AG09309 (cell line): ENCODE measurements at places on chromosomes 2 and 18.

DNA sequence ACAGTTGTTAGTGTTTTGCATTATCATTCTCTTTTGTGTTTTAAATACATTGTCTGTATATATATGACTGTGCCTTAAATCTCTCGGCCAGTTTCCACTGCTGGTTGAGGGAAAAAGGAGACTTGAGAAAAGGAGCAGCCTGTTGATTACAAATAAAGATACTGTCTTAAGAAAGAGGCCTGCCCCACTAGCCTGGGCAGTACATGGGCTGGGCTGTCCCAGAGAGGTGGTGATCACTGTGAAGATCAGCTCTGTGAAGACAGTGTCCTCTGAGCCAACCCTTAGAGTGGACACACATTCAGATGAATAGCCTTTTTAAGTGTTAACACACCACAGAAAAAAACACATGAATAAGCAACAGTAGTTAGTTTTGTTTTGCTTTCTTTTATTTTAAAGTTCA is 10.0 kb upstream of the OTX1 start:
- no peak for DNase-seq

GRCh38 chr2:223734346-223734745 is 103.0 kb downstream of the AP1S3 start:
- no peak for DNase-seq

GRCh38 chr18:49368876-49369440 is 91.5 kb downstream of the DYM start:
- no peak for DNase-seq

DNA sequence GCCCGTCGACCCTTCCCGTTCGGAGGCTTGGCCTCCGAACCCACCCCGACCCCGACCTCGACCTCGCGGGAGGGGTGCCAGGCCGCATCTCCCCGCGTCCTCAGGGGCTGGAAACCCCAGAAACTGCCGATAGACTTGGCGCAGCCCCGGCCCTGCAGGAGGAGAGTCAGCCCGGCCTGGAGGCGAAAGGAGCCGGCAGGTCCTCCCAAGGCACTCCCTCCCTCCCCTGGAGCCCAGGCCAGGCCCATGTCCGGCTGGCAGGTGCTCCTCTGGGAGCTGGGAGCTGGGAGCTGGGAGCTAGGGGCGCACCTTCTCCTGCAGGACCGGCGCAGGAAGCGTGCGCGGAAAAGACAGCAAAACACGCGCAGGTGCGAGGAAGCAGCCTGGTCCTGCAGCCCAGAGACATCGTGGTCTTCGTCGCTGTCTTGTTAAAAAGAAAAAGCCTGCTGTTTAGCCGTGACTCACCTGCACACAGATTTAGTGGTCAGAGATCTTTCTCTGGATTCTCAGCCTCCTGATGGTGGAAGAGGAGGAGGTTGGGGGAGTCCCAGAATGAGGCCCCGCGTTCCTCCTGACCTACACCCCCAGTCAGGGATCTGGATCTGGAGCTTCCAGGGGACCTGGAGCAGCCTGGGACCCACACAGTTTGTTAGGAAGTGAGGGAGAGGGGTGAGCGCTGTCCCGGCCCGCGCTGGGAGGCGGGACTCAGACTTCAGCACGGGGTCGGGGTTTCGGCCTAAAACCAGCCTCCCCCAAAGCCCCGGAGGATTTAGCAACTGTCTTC is 660 bp upstream of the MBP start:
- DNase-seq: no peak

- no peak for DNase-seq
Measured at GRCh38 chr2:197244349-197244748, 66.2 kb downstream of the ANKRD44 start.

DNA sequence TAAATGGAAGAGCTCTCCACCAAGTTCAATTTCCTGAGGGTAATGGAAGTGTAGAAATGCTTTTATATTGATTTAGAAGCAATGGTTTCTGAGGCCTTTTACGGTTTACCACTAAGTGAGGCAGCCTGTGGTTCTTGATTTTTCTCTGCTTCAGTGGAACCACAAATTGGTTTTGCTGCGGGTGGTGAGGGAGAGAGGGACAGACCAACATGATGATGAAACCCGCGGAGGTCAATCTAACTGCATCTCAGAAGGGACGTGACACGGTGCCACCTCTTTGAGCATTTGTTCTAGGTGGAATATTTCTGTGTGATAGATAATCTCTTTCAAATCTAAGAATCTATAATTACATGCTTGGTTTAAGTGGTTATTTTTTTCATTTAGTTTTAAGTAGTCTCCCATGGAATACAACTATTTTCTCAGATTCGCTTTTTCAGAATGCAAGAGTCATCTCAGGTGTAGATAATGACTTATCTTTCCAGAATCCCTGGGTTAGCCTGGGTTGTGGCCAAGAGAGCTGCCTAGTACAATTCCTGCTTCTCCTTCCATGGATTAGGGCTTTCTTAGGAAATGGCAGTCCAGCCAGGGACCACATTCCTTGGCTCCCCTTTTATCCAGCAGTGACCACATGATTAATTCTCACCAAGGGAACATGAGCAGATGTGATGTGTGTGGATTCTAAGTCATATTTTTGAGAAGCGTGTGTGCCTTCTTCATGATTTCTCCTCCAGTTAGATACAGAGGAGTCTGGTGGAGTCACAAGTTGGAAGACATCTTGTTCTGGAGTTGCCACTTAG is 52.5 kb downstream of the KCNE4 start:
- no peak for DNase-seq

GRCh38 chr2:231181860-231182512 is 16.4 kb upstream of the ARMC9 start:
- no peak for DNase-seq

DNA sequence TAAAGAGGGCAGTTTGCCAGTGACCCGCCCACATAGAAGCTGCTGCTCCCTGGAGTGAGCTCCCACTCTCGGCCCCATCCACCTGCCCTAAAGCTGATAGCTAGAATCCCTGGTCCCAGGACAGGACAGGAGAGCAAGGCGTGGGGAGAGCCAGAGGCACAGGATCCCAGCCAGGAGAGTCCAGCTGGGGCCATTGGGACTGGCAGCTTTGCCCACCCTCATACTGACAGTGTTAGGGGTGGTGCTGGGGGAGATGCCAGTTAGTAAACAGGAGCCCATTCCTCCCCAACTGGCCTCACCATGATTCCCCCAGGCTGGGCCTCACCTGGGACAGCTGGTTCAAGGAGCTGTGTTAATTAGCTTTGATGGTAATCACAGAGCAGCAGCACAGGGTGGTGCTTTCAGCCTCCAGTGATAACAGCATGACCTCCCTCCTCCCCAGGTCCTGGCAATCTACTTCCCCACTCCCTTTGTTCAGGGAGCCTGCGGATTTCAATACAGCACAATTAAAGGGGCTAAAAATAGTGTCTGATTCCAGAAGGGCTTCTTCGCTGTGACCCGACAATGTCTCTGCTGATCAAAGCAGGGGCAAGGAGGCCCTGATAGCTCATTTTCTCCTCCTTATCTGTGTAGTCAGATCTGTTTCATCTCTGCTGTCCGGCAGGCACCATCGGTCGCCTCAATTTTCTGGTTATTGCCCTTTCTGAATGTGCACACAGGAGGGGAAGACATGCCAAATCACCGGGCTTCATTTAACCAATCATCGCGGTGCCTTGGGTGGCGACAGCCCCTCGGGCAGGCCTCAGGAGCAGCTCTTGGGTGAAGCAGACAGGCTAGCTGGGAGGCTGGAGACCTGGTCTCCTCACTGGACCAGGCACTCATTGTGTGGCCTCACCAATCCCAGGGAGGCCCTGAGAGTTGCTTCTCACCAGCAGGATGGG is 119.9 kb upstream of the TEX51 start:
- no peak for DNase-seq

DNA sequence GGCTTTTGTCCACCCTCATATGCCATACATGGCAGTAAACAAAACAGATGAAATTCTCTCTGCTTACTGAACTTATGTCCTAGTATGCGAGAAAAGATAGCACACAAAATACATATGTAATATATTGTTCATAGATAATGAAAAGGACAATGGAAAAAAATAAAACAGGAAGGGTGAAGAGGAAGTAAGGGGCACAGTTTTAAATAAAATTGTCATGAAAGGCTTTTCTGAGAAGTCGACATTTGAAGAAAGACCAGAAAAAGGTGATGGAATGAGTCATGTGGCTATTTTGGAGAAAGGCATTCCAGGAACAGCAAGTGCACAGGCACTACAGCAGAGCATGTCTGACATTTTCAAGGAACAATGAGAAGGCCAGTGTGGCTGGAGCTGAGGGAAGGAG is 56.4 kb downstream of the KCNH7 start:
- no peak for DNase-seq

DNA sequence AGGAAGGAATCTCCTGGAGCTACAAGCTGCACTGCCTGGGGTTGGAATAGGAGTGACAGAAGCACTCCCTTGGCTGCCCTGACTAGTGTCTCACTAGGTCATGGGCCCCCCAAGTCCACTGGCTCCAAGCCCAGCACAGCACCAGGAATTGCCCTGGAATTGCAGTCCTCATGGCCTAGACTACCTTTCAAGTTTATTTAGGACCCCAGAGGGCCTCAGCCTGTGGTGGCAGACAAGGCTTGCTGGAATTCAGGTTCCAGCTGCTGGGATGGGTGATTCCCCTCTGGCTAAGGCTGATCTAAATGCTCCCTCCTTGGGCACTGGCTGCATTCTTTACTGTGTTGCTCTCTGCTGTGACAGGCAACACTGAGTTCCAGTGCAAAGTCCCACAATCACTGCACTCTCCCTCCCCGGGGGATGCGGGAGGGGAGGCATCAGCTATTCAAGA is 14.0 kb downstream of the STRADB start:
- DNase-seq: no peak

- DNase-seq: no peak
Measured at GRCh38 chr2:232351686-232352510, 26.7 kb upstream of the ALPP start.

- peak; percentile 96 for DNase-seq
Measured at GRCh38 chr2:40434731-40435271, 17.1 kb downstream of the SLC8A1 start.

- DNase-seq: no peak
Measured at GRCh38 chr2:88614497-88615157, 12.6 kb downstream of the EIF2AK3 start.

GRCh38 chr2:46334389-46335271 is 37.4 kb downstream of the EPAS1 start:
- peak; percentile 97 for DNase-seq

- no peak for DNase-seq
Measured at GRCh38 chr2:61471905-61472805, 1.3 kb upstream of the USP34 start.

DNA sequence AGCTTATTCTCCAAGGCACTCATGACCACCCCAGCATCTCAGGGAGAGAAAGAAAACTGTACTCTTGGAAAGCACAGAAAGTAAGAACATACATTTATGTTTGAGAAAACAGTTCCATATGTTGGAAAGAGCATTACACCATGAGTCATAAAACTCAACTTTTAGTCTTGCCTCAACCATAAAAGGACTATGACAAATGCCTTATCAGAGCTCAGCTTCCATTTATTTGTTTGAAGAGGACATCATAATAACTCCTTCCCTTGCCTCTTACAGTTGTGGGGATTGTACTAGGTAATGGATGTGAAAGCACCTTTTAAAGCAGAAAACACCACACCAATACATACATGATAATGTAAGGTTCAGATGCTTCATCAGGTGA is 370.8 kb downstream of the LNPK start:
- DNase-seq: no peak

GRCh38 chr2:149221898-149222297 is 108.5 kb upstream of the LYPD6 start:
- no peak for DNase-seq

GRCh38 chr2:56325661-56326345 is 142.0 kb downstream of the CCDC85A start:
- no peak for DNase-seq

DNA sequence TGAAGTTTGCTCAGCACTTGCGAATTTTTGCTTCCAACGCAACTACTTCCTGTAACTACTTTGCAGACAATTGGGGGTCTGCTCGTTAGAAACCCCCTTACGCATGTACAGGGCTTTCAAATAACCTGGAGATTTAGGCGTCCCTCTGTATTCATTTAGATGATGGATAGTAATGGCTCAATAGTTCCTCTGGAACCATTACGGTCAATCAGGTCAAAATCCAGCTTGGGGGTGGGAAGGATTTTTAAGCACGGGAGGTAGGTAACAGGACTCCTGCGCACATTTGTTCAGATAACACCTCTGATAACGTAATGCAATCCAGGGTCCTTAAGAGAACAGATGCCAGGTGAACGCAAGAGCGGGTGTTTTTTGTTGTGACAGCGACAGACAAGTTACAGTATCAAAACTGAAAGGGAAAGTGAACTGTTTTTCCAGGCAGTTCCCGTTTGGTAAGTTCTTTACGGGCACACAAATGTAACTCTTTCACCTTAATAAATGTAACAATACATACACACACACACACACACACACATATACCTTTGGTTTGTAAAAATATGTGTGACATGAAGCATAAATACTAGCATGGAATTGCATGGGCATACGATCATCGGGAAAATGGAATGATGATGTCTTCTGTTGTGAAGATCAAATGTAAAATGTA is 3.8 kb upstream of the OSR1 start:
- no peak for DNase-seq

DNA sequence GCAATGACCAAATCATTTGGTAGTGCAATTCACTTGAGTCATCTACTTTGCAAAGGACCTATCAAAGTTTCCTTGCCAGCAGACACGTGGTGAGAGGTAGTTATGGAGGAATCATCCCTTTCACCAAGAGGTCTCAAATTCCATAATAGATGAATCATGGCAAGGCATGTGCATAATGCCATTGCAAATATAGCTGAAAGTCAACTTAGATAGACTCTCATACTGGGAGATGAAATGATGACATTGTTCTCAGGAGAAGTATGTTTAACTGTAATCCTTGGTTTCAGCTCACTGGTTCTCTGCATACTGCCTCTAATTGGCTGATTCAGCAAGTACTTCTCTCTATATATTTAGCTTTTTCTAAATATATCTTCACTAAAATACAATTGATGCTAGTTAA is 57.2 kb downstream of the CALCRL start:
- peak; percentile 40 for DNase-seq

GRCh38 chr2:213868526-213868925 is 542.3 kb upstream of the VWC2L start:
- no peak for DNase-seq

DNA sequence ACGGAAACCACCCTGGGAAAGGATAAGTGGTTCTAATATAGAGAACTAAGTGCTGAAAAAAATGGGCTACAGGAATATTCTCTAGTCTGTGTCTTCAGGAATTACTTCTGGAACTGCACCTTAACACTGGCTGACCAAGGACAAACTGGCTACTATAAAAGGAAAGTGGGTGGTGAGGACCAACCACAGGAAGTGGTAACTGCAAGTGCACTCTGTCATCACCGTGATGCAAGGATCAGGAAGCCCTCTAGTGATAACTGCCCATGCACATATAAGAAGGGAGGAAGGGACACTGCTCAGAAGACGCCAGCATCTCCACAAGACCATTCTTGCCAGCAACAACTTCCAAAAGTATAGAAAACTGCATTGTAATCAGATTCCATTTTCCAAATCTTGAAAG is 424.4 kb upstream of the RGPD4 start:
- no peak for DNase-seq
